T47D (cell line): ENCODE measurements at places on chromosomes 4 and X.

DNA sequence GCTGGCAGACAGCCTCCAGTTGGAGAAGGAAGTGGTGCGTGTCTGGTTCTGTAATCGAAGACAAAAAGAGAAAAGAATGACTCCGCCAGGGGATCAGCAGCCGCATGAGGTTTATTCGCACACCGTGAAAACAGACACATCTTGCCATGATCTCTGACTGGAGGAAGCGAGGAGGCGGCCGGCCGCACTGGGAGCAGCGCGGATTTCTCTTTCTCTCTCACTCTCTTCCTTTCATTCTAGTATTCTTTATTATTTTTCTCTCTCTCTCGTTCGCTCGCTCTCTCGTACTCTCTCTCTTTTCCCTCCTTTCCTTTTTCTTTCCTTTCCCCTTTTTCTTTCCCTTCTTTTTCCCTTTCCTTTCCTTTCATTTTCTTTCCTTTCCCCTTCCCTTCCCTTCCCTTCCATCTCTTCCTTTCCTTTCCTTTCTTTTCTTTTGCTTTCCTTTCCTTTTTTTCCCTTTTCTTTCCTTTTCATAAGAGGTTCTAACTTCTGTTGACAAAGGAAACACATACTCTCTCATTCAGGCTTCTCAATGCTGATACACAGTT is 1.2 kb downstream of the POU3F4 start:
- DNase-seq = no peak

DNA sequence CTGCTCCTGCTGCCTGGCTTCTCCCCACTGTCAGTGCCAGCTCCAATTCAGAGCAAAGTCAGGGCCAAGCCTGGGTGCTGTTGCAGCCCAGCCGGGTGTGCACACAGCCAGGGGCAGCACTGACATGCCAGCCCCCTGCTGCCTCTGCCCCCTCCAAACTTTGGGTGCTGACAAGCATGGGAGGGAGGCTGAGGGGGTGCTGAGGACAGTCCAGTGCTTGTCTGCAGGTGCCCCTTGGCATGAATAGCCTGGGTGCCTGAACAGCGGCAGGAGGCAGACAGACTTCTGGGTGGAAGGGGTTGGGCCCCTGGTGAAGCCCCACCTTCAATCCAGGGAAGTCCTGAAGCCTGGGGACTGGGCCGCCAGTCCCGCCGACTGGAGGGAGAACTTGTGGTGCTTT is 31.2 kb upstream of the PAGE1 start:
- DNase-seq = no peak

DNA sequence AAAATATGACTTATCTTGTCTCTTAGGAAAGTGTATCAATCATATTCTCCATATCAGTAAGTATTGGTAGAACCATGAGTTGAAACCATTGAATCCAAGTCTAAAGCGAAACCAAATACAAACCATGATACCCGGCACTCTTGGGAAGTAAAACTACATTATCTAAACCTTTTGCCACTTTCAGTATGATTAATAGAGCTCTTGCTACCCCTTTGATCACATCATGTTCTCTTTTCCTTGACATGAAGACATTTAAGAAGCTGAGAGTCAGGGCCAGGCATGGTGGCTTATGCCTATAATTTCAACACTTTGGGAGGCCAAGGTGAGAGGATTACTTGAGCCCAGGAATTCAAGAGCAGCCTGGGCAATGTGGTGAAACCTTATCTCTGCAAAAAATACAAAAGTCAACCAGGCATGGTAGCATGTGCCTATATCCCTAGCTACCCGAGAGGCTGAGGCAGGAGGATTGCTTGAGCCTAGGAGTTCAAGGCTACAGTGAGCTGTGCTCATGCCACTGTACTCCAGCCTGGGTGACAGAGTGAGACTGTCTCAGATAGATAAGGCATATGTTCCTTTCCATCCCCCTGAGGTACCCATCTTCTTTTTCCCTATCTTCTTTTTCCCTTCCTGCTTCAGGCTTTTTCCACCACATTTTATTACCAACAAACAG is 45.4 kb downstream of the CEP135 start:
- no peak for DNase-seq

DNA sequence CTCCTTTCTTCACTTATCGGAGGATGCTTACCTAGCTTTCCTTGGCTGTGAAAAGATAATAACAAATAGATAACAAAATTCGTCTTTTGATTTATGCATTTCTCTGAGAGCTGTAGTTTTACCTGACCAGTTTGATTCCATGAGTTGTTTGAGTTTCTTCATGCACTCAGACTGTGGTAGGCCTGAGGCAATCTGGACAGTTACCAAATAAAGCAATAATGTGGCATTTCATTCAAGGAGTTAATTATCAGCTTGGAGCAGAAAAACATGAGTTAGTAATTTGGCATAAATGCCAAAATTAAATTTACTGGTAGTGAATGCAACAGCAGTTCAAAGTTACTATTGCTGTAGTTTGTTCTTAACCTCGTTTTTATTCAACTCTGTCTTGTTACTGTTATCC is 53.5 kb downstream of the FABP2 start:
- no peak for DNase-seq

- DNase-seq = no peak
Measured at GRCh38 chr4:73499996-73500765, 18.6 kb downstream of the AFM start.

GRCh38 chr4:62023633-62024032 is 823.5 kb downstream of the ADGRL3 start:
- DNase-seq = no peak
